ENCODE measurements at places on chromosomes 3 and 15. TPM values are rescaled to one million over a fixed set of nuclear protein-coding genes. Genes with fewer than 3 reads are reported as not detected.

Gene CPNE4
- total RNA-seq = not detected

Gene TMEM40
- not detected for total RNA-seq

Gene TIMP4
- 35.0 TPM for total RNA-seq

Gene RARB
- 31.5 TPM for total RNA-seq

Gene LYZL4
- not detected for total RNA-seq

Gene DNAJC13
- 47.8 TPM for total RNA-seq

Gene IGF2BP2
- total RNA-seq = 16.2 TPM

Gene TMEM266
- total RNA-seq = not detected

Gene C3orf49
- total RNA-seq = not detected
